ENCODE measurements at places on chromosomes 12 and 14.

- DNase-seq, result no peak
Observed at GRCh38 chr12:11822081-11822834, 172.8 kb downstream of the ETV6 start.

DNA sequence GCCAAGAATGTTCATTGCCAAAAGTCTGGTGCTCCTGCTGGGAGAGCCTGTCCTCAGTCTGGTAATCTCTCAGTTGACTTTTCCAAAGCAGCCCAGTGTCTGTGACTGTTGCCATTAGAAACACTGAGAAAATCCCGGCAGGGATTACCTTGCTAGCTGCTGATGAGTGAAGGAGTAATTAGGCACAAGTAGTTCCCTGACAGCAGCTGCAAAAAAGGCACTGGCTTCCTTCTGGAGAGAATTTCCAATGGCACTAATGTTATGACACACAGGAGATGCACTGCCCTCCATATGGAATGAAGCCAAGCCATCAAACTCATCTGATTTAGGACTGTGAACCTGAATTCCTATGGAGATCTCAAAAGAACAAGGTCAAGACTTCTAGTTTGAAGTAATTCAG lies 1321.2 kb upstream of the SEL1L start:
- no peak for DNase-seq

GRCh38 chr12:90546511-90546910 lies 408.5 kb downstream of the CCER1 start:
- no peak for DNase-seq

GRCh38 chr12:101018540-101018939 lies 191.5 kb downstream of the SLC5A8 start:
- DNase-seq, result no peak

- no peak for DNase-seq
Observed at GRCh38 chr12:120534703-120535655, 823 bp downstream of the RNF10 start.

- no peak for DNase-seq
Observed at GRCh38 chr12:82099216-82099615, 259.0 kb downstream of the CCDC59 start.

- no peak for DNase-seq
Observed at GRCh38 chr14:89131004-89131750, 285.9 kb downstream of the FOXN3 start.

Measured in NCI-H1092 (cell line).